ENCODE measurements at places on chromosomes 3 and 15.
A peak's percentile ranks its signal among the peaks of the same experiment; 100 is the strongest.

GRCh38 chr3:45659661-45660566, 29.3 kb upstream of the SACM1L start:
- DNase-seq = peak; percentile 22

GRCh38 chr3:126285369-126285768, 71.8 kb downstream of the KLF15 start:
- DNase-seq = no peak

- DNase-seq = no peak
Measured at GRCh38 chr3:147758771-147759170, 349.6 kb downstream of the ZIC1 start.

GRCh38 chr3:195208183-195208582, 62.8 kb downstream of the XXYLT1 start:
- DNase-seq = no peak

DNA sequence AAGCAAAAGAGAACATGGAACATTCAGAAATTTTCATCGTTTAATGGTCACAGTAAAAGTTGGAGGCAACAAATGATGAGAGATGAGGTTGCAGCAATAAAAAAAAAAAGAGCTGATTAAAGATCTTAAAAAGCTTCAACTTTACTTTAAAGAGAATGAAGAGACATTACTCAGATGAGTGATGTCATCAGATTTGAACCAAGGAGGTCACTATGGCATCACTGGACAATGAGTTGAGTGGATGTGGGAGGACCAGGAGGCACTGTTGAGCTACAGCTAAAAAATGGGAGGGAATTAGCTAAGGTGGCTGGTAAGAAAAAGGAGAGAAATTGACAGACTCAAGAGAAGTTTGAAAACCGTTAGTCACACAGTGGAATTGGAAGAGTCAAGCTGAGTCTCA, 138.4 kb downstream of the SST start:
- DNase-seq = no peak

GRCh38 chr3:107430214-107430995, 53.2 kb downstream of the CCDC54 start:
- DNase-seq = no peak

DNA sequence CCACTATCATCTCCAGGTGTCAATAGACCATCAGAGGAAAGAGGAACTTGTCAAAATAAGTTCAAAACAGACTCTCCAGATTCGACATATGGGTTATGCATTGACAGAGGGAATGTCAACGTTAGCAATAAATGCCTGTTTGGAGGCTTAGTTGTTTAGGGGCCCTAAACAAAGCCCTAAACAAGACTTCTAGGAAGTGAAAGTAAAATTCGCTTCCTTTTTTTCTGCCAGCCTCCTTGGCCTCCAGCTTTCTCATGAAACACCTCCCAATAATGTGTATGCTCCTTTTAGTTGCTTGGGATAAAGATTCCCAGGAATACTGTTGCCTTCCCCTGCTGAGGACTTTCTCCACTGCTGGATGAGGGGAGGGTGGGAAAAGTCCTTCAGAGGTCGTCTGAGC, 70.9 kb upstream of the ARNT2 start:
- DNase-seq = no peak

DNA sequence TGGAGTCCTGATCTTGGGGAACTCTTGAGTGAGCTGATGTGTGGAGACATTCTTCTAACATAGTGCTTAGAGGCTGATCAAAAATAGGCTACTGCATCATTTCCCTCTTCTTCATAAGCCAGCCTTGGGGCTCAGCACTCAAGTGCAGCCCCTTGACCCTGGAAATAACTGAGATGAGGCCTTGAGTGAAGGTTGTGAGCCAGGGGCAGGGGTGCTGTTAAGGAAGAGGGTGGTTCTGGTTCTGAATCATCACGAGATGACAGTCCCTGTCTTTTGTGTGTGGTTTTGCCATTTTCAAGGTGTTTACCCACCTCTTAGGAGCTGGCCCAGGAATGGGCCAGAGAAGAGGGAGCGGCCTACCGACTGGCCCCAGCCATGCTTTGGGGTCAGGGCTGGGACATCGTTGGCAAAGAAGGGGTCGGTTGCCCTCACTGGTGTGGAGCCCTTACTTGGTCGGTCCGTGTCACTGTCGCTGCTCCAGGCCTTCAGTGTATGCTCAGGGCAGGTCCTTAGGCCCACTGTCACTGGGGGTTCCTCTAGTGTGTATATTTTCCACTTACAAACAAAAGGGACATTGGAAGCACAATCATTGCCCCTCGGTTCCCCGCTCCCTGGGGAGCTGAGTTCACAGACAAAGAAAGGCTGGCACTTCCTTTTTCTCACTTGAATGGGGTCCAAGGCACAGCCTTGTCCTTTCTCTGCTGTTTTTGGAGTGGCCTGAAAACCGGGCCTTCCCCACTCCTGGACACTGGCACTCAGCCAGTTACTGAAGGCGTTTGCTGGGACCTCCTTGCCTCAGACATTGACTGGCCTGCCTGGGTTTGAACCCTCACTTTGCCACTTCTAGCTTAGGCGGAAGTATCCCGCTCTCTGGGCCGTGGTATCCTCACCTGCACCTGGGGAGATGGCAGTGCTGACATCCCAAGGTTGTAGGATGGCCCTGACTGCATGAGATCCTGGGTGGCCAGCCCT, 46.6 kb downstream of the SLC6A6 start:
- no peak for DNase-seq

- DNase-seq = no peak
Measured at GRCh38 chr15:77094397-77095030, 23.6 kb upstream of the TSPAN3 start.

DNA sequence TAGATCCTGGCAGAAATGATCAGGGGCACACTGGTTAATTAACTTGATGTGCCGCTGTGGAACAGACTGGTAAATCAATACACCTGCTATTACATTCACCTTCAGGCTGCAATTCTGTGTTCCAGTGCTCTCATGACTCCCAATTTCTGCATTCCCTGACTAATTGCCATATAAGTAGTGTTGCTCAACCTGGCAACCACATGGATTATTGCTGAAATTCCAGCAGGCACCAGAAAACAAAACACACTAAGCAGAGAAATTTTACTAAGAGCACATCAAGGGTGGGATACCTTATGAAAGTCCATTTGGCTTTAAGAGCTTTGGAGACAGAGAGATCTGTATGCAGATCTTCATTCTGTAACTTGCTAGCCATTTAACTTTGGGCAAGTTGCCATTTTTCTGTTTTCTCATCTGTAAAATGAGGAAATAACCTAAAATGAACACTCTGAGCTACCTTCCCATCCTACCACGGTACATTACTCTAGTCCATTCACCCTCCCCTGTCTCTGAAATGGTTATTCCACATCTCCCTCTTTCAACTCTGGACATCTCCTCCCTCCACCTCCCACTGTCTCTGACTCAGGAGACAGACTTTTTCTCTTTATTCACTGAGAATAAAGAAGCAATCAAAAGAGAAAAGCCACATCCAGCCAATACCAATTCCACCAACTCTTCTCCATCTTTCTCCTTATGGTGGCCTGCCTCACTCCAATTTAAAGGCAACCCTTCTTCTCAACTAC, 54.6 kb downstream of the STAC start:
- no peak for DNase-seq

GRCh38 chr3:142278451-142278850, 53.1 kb upstream of the GK5 start:
- DNase-seq = no peak

DNA sequence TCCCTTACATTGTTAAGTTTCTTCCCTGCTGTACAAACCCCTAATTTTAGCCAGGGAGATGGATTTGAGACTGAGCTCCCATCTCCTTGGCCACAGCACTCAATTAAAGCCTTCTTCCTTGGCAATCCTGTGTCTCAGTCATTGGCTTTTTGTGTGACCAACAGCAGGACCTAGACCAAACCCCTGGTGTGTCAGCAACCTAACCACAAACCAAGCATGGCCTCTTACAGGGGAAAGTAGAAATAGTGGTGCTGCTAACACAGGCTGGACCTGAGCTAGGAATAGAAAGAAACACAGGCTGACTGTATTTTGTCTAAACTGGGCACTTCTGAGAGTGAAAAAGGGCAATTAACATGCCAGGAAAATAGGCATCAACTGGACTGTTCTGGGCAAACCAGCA, 37.9 kb downstream of the PPCDC start:
- no peak for DNase-seq

GRCh38 chr15:65828585-65828984, 36.5 kb upstream of the DENND4A start:
- peak; percentile 20 for DNase-seq

DNA sequence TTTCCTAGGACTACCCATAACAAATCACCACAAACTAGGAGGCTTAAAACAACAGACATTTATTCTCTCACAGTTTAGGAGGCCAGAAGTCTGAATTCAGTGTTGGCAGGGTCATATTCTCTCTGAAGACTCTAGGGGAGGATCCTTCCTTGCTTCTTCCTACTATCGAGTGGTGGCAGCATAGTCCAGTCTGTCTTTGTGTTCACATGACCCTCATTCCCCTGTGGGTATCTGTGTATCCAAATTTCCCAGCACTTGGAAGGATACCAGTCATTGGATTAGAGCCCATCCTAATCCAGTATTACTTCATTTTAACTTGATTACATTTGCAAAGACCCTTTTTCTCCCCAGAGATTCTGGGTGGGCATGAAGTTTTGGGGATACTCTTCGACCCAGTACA, 63.8 kb downstream of the GMPS start:
- DNase-seq = no peak

- DNase-seq = no peak
Measured at GRCh38 chr3:139620438-139620837, 57.3 kb downstream of the NMNAT3 start.

GRCh38 chr3:196432137-196432879, at the start of gene UBXN7:
TSS of gene UBXN7 (minus strand) at chr3:196432427. CDS start at chr3:196432399, 28 bp downstream.
- DNase-seq = peak; percentile 95

GRCh38 chr3:128950223-128950938, 43.5 kb downstream of the CFAP92 start:
- no peak for DNase-seq

DNA sequence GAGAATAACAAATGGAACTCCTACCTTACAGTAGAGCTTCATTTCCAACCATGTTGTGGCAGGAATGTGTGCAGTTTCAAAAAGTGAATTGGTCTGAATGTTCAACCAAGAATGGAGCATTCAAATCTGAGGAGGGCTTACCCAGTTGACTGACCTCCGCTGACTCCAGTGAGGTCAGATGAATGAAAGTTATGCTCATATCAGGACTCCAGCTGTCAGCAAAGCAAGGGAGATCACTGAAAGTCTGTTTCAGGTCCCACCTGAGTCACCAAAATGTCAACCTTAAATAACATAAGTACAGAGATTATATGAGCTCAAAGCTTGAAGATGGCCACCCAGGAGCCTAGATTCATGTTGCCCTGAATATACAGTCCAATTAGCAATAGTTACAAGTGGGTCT, 473.5 kb downstream of the RBMS3 start:
- DNase-seq = no peak

DNA sequence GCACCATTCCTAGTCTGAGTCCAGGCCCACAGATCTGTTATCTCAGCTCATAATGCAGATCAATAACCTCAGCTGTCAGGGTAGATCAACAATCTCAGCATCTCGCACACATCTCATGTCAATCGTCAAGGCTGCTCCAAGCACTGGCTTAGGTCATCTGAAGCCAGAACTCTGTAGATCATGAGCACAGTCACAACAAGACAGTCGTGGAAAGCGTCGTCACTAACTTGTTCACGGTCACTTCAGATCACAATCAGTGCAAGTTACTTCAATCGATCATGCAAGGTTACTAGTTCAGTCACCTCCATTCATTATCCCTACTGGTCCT, 71.8 kb downstream of the RBPMS2 start:
- no peak for DNase-seq

DNA sequence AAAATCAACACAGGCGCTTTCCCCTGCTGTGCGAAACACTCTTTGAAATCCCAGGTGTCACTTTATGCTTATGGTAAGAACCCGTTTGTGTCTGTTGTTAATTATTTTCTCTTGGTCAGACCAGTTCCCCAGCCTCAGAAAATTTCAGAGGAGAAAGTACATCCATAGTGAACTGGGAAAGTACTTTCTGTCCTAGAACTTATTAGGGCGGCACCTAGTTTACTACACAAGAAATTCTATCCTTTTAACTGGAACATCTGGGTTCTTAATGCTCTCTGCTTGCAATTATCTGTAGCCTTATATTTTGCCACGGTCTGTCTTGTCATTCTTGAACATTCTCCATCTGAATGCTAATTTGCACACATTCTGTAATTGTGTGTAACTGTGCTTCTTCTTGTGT, 215.0 kb downstream of the PTPRG start:
- DNase-seq = no peak

DNA sequence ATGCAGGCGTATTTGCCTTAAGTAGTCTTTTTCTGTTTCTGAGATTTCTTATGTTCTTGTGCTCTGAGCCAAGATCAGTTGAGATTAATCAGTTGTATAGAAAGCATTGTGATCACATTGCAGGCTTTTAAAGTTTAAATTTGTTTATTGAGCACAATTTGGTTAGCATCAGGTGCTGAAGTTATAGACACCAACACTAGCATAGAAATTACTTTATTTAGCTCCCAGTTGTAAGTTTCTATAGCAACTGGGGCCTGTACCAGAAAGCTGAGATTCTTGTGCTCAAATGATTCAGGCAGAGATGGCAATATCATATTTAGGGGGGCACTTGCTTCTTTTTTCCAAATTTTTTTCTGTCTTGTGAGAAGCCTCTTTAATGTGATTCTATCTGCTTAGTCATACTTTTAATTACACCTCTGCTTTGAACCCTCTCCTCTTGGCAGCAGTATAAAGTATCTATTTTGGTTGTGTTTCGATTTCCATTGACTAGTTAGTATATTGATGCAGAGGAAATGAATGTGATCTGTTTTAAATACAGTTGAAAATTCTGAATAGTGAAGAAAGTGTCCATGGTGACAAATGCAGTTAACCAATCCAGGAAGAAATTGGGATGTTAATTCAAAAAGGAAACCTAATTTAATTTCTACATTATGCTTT, 241.7 kb upstream of the GBE1 start:
- no peak for DNase-seq

Data from T follicular helper cell (primary cell).